Endodermal cell (in vitro differentiated cells): ENCODE measurements at places on chromosomes 6 and 20. TPM values are rescaled to one million over a fixed set of nuclear protein-coding genes. Genes with fewer than 3 reads are reported as not detected.

DNA sequence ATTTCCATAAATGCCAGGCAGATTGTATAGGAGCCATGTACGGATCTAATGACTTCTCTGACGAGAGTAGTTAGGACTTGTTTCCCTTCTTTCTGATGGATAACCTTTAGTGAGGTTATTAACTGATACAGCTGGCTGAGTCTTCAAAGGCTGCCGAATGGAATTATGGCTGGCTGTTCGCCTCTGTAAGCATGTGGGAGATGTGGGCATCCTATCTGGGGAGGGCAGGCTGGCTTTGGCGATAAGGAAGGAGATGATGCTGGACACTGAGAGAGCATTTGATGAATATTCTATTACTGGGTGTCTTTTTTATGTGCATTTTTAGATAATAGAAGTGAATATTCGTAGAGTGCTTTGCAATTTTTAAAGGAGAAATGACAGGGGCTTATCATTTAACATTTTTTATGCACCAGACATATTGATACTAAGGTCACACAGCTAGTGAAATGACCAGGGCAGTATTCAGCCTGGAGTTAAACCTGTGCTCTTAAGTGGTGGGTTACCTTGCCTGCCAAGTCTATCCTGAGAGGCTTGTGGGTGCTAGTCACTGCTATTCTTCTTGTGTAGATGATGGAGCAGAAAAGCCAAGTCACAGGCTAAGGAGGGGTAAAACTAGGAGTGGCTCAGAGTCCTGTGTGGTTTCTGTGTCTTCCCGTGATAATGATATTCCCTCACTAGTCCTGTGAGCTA, 3.1 kb downstream of the PBOV1 start:
- no peaks in the 10 kb centered on the region for H3K27me3 ChIP-seq
- DNase-seq, result no peak
- no peak overlapping the region for H3K27ac ChIP-seq
- no peak overlapping the region for H3K4me3 ChIP-seq
- peaks cover 8% of the 10 kb centered on the region for H3K36me3 ChIP-seq

GRCh38 chr6:26175428-26176181, 88.4 kb downstream of the HFE start:
- no peaks in the 10 kb centered on the region for H3K36me3 ChIP-seq
- no peaks in the 10 kb centered on the region for H3K4me1 ChIP-seq
- no peaks in the 10 kb centered on the region for H3K27me3 ChIP-seq
- no peak overlapping the region for H3K4me3 ChIP-seq
- DNase-seq, result peak; percentile 80
- H3K27ac ChIP-seq, result no peak overlapping the region

- no peaks in the 10 kb centered on the region for H3K4me1 ChIP-seq
- H3K27ac ChIP-seq, result no peak overlapping the region
These were observed 421.1 kb downstream of the QKI start for GRCh38 chr6:163835439-163836171.

- no peaks in the 10 kb centered on the region for H3K4me1 ChIP-seq
- DNase-seq, result no peak
- no peaks in the 10 kb centered on the region for H3K36me3 ChIP-seq
- H3K27ac ChIP-seq, result no peak overlapping the region
- H3K27me3 ChIP-seq, result no peaks in the 10 kb centered on the region
These were observed 286.5 kb upstream of the PRND start for GRCh38 chr20:4435225-4435624.

DNA sequence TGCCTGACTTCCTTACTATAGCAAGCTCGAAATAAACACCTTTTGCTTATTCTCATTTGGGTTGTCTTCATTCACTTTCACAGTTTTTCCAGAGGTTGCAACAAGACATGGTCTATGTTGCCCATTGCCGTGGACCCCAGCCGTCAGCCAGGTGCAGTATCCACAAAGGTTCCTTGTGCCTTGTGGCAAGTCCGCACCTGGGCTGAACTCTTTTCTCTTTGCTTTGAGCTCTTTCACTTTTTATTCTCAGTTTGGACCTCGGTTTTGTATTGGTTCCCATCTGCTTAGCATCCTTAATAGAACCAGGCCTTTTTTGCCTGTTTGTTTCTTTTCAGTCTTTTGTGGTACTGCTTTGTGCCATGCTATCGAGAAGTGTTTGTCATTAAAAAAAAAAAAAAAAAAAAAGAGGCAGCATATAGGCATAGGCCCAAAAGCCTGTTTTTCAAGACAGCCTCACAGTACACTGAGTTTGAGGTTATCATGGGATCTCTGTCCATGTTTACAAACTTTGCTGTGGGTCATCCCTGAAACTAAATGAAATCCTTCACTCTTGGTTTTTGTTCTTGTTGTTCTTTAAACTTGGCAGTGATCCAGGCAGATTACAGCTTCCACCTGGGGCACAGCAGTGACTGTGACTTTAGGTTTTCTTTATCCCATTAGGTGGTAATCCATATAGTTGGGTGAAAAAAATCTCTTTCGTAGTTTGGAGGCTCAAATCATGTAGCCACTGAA, 33.3 kb downstream of the GSTA3 start:
- no peaks in the 10 kb centered on the region for H3K4me1 ChIP-seq
- no peaks in the 10 kb centered on the region for H3K27me3 ChIP-seq
- no peak overlapping the region for H3K27ac ChIP-seq

MAP3K5 gene
- 3.0 and 3.4 TPM in 2 replicates for total RNA-seq

GRCh38 chr6:132511831-132512220, 1.1 kb downstream of the STX7 start:
- DNase-seq, result no peak
- peaks cover 27% of the 10 kb centered on the region for H3K27me3 ChIP-seq
- H3K36me3 ChIP-seq, result no peaks in the 10 kb centered on the region
- H3K4me1 ChIP-seq, result peaks cover 3% of the 10 kb centered on the region

GRCh38 chr6:128806261-128806660, 76.7 kb upstream of the LAMA2 start:
- no peaks in the 10 kb centered on the region for H3K4me1 ChIP-seq
- H3K36me3 ChIP-seq, result no peaks in the 10 kb centered on the region
- DNase-seq, result no peak
- no peaks in the 10 kb centered on the region for H3K27me3 ChIP-seq
- H3K27ac ChIP-seq, result no peak overlapping the region
- no peak overlapping the region for H3K4me3 ChIP-seq

GRCh38 chr6:45929421-45930361, 86.0 kb downstream of the CLIC5 start:
- H3K4me1 ChIP-seq, result peaks cover 6% of the 10 kb centered on the region
- H3K27me3 ChIP-seq, result no peaks in the 10 kb centered on the region
- H3K36me3 ChIP-seq, result no peaks in the 10 kb centered on the region
- H3K27ac ChIP-seq, result no peak overlapping the region

CNPY3 gene
- total RNA-seq, result 72.7 to 77.7 TPM (median 74.6 TPM) in 3 replicates

DNA sequence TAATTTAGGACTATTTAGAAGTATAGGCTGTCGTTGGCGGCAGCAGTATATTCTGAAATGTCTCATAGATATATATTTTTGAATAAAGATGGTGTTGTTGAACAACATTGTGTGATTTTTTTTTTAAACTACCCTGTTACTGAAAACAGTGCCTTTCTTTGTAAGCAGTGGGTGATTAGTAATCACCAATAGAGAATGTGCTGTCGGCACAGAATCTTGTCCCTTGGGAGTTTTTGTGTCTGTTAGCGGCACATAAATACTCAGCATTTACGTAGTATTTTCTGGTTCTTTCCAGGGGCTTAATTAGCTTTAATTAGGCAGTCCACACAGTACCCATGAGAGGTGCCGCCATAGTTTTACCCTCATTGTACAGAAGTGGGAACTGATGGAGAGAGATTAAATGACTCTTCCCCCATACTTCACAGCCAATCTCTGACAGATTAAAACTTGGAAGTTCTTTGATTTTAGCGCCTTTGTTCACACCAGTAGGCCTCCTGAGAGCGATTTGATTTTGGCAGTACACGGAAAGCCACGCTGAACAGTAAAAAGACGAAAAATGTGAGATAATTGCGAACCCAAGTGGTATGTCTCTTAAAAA, 58.8 kb downstream of the RPRD1B start:
- no peaks in the 10 kb centered on the region for H3K4me1 ChIP-seq
- peaks cover 36% of the 10 kb centered on the region for H3K36me3 ChIP-seq
- H3K27me3 ChIP-seq, result no peaks in the 10 kb centered on the region
- H3K27ac ChIP-seq, result no peak overlapping the region

DNA sequence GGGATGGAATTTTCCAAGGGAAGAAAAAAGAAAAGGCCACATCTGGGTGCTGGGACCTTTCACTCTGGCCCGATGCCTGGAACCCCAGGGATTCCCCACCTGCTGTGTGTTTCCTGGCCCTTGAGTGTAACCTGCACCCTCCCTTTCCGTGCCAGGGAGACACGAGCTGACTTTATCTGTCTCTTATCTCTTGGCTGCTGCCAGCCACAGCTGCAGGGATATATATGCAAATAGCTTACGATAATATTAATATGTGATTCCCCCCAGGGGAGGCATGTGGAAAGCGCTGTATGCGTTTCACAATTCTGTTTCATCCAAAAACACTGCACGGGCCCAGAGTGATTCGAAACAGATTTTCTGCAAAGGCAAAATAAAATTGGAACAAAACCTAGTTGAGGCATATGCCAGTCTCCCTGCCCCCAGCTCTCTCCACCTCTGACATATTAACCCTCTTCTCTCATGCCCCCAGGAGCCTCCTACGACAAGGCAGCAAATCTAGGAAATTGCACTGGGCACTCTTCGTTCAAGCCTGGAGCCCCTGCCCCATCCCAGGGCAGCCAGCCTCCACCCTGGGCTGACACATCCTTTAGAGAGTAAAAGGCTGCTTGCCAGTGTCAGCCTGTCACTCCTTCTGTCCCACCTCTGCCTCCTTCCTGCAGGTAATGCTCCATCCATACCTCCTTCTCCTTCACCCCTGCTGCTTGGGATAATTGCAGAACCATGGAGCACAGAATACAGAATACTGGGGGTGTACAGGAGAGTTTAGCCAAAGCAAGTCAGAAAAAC, 1.3 kb downstream of the RIPOR3 start:
- no peak overlapping the region for H3K27ac ChIP-seq
- H3K4me3 ChIP-seq, result no peak overlapping the region
- no peaks in the 10 kb centered on the region for H3K36me3 ChIP-seq
- no peaks in the 10 kb centered on the region for H3K4me1 ChIP-seq
- no peak for DNase-seq
- peaks cover 30% of the 10 kb centered on the region for H3K27me3 ChIP-seq

GRCh38 chr20:23092384-23092756, 6.2 kb upstream of the CD93 start:
- no peak for DNase-seq
- peaks cover 12% of the 10 kb centered on the region for H3K4me1 ChIP-seq
- no peaks in the 10 kb centered on the region for H3K36me3 ChIP-seq
- no peaks in the 10 kb centered on the region for H3K27me3 ChIP-seq
- no peak overlapping the region for H3K27ac ChIP-seq
- no peak overlapping the region for H3K4me3 ChIP-seq

GRCh38 chr6:16883414-16883813, 122.2 kb upstream of the ATXN1 start:
- no peak overlapping the region for H3K4me3 ChIP-seq
- no peaks in the 10 kb centered on the region for H3K27me3 ChIP-seq
- no peaks in the 10 kb centered on the region for H3K36me3 ChIP-seq

GRCh38 chr6:3867641-3868502, 18.7 kb downstream of the FAM50B start:
- H3K27me3 ChIP-seq, result no peaks in the 10 kb centered on the region
- no peaks in the 10 kb centered on the region for H3K36me3 ChIP-seq
- no peaks in the 10 kb centered on the region for H3K4me1 ChIP-seq
- no peak overlapping the region for H3K27ac ChIP-seq
- DNase-seq, result no peak

CRISP3 gene
- not detected in 2 replicates for total RNA-seq

DNA sequence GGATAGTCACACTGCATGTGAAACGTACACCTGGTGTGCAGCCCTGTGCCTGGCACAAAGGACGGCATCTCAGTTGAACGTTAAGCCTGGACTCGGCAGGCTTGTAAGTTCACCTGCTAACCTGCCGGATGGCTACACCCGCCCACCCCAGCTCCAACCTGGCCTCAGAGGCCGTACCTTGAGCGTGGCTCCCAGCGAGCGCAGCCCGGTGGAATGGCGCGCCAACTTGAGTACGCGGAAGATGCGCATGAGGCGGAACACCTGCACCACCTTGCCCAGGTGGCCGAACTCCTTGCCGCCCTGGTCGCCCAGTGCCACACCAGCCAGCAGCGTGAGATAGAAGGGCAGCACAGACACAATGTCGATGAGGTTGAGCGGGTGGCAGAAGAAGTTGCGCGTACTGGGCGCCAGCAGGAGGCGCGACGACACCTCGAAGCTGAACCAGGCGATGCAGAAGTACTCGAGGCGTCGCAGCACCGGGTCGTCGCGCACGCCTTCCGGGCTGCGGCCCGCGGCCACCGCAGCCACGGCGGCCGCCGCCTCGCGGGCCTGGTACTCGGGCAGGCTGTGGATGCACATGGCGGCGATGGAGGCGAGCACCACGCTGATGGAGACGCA, 3.3 kb downstream of the KCNS1 start:
- DNase-seq, result no peak
- H3K4me3 ChIP-seq, result no peak overlapping the region
- H3K27me3 ChIP-seq, result peaks cover 17% of the 10 kb centered on the region
- no peak overlapping the region for H3K27ac ChIP-seq

- H3K27ac ChIP-seq, result no peak overlapping the region
- no peaks in the 10 kb centered on the region for H3K4me1 ChIP-seq
- no peaks in the 10 kb centered on the region for H3K27me3 ChIP-seq
These were observed 8.0 kb downstream of the DNPH1 start for GRCh38 chr6:43221046-43221972.

- no peak overlapping the region for H3K4me3 ChIP-seq
- no peaks in the 10 kb centered on the region for H3K36me3 ChIP-seq
- no peak for DNase-seq
- H3K27ac ChIP-seq, result no peak overlapping the region
These were observed 281.2 kb upstream of the SGK1 start for GRCh38 chr6:134599079-134599478.

NOTCH4 gene
- total RNA-seq, result 2.1 and 2.2 TPM in 2 replicates

DNA sequence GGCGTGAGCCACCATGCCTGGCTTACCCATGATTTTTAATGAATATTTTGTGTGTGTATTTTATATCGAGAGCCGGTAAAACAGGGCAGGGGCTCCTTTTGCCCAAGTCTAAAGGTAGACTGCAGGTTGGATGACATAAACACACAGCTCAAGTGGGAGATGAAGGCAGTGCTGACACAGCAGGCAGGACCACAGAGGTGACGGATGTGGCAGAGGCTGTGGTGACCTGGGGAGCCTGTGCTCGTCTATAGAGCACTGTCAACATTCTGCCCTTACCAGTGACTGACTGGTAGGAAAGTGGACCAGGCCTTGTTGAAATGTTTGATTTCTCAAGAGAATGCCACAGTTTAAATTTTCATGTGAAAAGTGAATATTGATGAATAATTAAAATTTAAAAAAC, 137.5 kb downstream of the ZFP64 start:
- H3K27me3 ChIP-seq, result no peaks in the 10 kb centered on the region
- H3K4me1 ChIP-seq, result no peaks in the 10 kb centered on the region
- no peaks in the 10 kb centered on the region for H3K36me3 ChIP-seq
- DNase-seq, result no peak
- no peak overlapping the region for H3K4me3 ChIP-seq

ETV7 gene
- 0.21 to 0.49 TPM (median 0.42 TPM) in 3 replicates for total RNA-seq

CST4 gene
- 1.9 to 2.3 TPM in 2 of 3 replicates, not detected in the other for total RNA-seq

IYD gene
- not detected in 2 replicates for total RNA-seq

MYO6 gene
- 89.9 to 94.1 TPM (median 93.4 TPM) in 3 replicates for total RNA-seq

GRCh38 chr6:88422831-88423230, 256.7 kb upstream of the CNR1 start:
- H3K27me3 ChIP-seq, result no peaks in the 10 kb centered on the region
- DNase-seq, result peak; percentile 63
- no peaks in the 10 kb centered on the region for H3K36me3 ChIP-seq
- no peaks in the 10 kb centered on the region for H3K4me1 ChIP-seq

SPACA1 gene
- total RNA-seq, result not detected in 3 replicates

- DNase-seq, result no peak
- H3K36me3 ChIP-seq, result no peaks in the 10 kb centered on the region
- H3K27ac ChIP-seq, result no peak overlapping the region
- peaks cover 3% of the 10 kb centered on the region for H3K4me1 ChIP-seq
- no peaks in the 10 kb centered on the region for H3K27me3 ChIP-seq
- H3K4me3 ChIP-seq, result peak overlapping the region; percentile 82
These were observed 682 bp upstream of the CHD6 start for GRCh38 chr20:41618807-41619311.

- no peak overlapping the region for H3K4me3 ChIP-seq
- H3K27ac ChIP-seq, result no peak overlapping the region
- no peaks in the 10 kb centered on the region for H3K36me3 ChIP-seq
These were observed 62.6 kb upstream of the ADGRB3 start for GRCh38 chr6:68572525-68572924.
